ENCODE measurements at places on chromosomes 6 and 20.

DNA sequence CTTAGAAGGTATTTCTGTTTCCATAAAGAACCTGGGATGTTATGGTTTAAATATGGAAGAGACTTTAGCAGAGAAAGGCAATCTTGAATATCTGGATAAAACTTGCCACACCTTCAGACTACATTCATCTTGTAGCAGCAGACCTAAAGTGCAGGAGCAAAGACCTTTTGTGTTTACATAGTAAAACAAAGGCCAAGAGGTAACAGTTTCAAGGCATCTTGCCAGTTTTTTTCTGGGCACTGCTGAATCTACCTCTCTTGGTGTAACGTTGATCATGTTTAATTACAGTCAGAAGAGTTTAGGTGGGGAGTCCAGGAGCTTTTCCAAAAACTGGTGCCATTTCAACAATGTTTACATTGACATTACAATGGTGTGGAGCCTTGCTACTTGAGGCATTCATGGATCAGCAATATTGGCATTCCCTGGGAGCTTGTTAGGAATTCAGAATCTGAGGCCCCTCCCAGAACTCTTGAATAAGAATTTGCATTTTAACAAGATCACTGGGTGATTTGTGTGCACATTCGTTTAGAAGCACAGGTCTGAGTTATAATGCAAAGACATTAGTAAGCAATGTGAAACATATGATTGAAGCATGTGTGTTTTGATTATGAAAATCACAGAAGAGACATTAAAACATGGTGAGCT, 94.5 kb downstream of the F13A1 start:
- no peak for DNase-seq

- DNase-seq: no peak
These were observed 43.9 kb downstream of the ATG5 start for GRCh38 chr6:106281661-106282060.

DNA sequence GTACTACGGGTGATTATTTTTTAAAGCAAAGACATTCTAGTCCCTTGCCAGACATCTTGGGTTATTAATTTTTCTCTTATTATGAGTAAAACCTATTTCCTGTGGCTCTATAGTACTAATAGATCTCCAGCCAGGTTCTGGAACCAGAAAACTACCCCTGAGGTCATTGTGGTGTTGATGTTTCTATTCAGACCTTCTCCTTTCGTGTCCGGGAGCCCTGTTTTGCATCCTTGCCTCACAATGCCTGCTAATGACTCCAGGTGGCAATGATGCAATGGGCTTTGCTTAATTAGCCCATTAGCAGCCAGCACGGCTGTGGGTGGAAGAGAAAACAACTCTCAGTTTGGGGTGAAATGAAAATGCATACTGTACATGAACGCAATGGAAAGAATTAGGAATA, 62.9 kb upstream of the ARG1 start:
- no peak for DNase-seq

GRCh38 chr6:107656401-107656800, 166.5 kb downstream of the SOBP start:
- no peak for DNase-seq

- DNase-seq: no peak
These were observed 4.2 kb downstream of the SCML4 start for GRCh38 chr6:107819964-107820337.

- no peak for DNase-seq
These were observed 560.8 kb upstream of the JAG1 start for GRCh38 chr20:11234608-11235007.

DNA sequence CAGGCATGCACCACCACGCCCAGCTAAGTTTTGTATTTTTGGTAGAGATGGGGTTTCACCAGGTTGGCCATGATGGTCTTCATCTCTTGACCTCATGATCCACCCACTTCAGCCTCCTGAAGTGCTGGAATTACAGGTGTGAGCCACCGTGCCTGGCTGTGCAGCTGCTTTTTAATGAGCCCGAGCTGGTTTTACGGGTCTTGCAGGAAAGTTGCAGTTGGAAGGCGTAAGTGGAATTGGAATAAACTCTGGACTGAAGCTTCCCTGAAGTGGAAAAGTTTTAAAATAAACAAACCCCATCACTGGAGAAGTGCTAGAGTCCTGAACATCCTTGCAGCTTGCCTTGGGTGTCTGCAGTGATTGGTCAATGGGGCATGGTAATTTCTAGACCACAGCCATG, 40.4 kb downstream of the KIF25 start:
- no peak for DNase-seq

- DNase-seq: no peak
These were observed 412.1 kb downstream of the QKI start for GRCh38 chr6:163826629-163827028.

GRCh38 chr20:57523782-57524181, 1.2 kb downstream of the CTCFL start:
- DNase-seq: no peak

DNA sequence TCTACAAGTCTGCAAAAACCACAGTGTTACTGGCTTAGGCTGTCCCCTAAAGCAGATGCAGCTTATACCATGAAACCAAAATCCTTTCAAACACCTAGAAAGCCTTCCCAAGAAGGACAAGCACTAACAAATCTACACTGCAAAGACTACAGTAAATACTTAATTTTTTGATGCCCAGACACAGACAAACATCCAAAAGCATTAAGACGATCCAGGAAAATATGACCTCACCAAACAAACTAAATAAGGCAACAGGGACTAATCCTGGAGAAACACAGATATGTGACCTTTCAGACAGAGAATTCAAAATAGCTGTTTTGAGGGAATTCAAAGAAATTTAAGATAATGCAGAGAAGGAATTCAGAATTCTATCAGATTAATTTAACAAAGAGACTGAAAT, 423.5 kb downstream of the COL12A1 start:
- DNase-seq: no peak

GRCh38 chr20:11894062-11894461, 23.6 kb upstream of the BTBD3 start:
- DNase-seq: no peak

DNA sequence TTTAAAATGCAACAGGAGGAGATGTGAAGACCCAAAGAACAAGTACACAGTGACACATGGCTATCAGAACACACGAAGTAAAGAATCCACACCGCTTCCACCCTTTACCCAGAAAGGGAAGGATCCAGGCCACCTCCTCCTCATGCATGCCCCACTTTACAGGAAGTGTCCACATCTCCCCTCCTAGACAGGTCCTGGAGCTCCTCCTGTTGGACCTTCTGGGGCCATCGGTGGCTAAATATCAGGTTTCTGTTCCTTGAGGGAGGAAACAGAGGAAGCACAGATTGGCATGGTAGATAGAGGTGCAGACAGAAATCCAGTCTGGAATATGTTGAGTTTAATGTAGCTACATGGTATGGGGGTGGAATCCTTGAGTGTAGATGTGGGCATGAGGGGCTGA, 10.9 kb downstream of the NINL start:
- no peak for DNase-seq
